ENCODE measurements at places on chromosomes 6 and 20.

- no peak overlapping the region for H3K27ac ChIP-seq
- DNase-seq: no peak
- no peaks in the 10 kb centered on the region for H3K4me1 ChIP-seq
- no peak overlapping the region for H3K4me3 ChIP-seq
- H3K36me3 ChIP-seq: no peaks in the 10 kb centered on the region
- no peaks in the 10 kb centered on the region for H3K27me3 ChIP-seq
Observed at GRCh38 chr20:10297684-10298240, 79.1 kb downstream of the SNAP25 start.

- DNase-seq: no peak
- H3K27me3 ChIP-seq: no peaks in the 10 kb centered on the region
- H3K27ac ChIP-seq: no peak overlapping the region
Observed at GRCh38 chr6:89013438-89013837, 50.0 kb upstream of the RNGTT start.

DNA sequence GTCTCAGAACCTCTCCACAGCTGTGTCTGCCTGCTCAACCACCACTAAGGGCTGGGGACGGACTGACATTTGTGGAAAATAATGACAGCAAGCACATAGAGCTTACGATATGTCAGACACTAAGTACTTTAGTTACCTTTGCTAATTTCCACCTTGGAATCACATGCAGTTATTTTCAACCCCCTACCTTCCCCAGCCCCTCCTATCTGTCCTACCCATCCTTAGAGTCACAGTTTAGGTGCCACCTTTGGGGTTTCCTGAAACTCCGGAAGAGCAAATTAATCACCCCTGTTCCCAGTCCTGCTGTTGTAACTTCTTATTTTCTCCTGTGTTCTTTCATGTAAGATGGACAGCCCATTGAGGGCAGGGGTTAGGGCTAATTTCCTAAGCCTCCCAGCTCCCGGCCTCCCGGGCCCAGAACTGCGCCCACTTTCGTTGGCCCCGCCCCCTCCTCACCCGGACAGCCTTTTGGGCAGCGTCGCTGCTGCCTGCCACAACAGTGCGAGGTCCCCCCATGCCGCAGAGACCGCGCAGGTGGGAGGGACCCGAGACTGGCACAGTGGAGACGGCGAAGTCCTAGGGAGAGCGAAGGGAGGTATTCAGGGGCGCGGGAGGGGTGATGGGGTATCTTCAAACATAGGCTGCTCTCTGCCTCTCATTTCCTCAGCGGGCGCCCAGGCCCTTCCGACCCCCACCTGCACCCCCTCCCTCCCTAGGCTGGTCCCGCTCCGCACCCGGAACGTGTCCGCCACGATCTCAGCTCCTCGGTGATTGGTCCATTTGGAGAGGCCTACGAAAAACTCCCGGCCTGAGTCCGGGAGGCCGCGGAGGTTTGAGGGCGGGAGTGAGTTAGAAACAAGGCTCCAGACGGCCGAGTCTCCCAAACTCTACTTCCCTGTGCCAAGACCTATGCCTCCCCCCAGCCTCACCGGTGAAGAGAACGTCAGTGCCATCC is 1.1 kb downstream of the DDAH2 start:
- peaks cover 74% of the 10 kb centered on the region for H3K4me1 ChIP-seq
- H3K4me3 ChIP-seq: peak overlapping the region; percentile 79
- peaks cover 31% of the 10 kb centered on the region for H3K36me3 ChIP-seq
- H3K27ac ChIP-seq: peak overlapping the region; percentile 94
- H3K27me3 ChIP-seq: no peaks in the 10 kb centered on the region

DNA sequence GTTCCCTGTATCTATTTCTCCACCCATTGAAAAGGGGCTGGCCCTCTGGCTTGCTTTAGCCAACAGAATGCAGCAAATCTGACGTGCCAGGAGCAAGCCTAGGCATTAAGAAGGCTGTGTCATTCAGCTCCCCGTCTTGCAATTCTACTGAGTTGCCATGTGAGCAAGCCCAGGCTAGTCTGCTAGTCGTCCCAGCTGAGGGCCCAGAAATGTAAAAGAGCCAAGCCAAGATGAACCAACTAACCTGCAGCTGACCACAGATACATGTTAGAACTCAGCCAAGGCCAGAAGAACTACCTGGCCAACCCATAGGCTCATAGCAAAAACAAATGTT is 30.1 kb downstream of the PREP start:
- no peaks in the 10 kb centered on the region for H3K27me3 ChIP-seq
- H3K4me3 ChIP-seq: no peak overlapping the region
- H3K27ac ChIP-seq: no peak overlapping the region
- no peaks in the 10 kb centered on the region for H3K4me1 ChIP-seq

DNA sequence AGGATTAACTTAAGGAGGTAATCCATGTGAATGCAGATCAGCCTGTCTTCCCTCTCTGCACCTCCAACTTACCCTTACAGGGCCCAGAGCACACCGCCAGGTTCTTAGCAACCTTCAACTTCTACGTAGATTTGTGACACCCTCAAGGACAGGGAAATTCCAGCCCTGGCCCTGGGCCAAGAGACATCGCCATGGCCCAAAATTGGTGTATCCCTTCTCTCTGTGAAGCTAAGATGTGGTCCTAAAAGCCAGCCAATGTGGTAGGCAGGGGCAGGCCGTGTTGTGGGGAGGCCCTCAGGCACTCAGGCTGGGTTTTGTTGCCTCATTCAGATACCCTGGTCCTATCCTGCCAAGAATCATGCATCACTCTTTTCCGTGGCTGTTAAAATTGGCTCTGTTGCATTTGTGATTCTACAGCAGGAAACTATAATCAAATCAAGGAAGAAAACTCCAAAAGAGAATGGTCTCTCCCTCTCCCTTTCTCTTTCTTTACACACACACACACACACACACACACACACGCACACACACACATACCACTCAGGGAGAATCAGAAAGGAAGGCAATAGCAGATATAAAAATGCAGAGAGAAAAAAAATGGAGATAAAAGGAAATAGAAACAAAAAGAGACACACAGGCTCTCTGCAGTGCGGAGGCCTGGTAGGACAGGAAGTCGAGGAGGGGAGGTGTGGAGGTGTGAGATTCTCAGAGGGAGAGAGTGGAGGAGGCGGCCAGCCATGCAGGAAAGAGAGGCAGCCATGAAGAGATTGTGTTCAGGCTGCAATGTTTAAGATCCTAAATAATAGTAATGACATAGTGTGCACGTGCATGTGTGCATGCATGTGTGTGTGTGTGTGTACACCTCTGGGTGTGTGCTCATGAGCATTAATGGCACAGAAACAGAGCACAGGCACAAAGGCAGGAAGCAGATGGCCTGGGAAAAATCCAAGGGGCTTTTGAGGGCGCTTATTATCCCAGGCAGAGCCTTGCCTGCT is 201.8 kb upstream of the LRFN2 start:
- H3K4me3 ChIP-seq: no peak overlapping the region
- H3K27ac ChIP-seq: peak overlapping the region; percentile 45
- DNase-seq: no peak
- H3K36me3 ChIP-seq: no peaks in the 10 kb centered on the region
- peaks cover 11% of the 10 kb centered on the region for H3K4me1 ChIP-seq
- no peaks in the 10 kb centered on the region for H3K27me3 ChIP-seq

DNA sequence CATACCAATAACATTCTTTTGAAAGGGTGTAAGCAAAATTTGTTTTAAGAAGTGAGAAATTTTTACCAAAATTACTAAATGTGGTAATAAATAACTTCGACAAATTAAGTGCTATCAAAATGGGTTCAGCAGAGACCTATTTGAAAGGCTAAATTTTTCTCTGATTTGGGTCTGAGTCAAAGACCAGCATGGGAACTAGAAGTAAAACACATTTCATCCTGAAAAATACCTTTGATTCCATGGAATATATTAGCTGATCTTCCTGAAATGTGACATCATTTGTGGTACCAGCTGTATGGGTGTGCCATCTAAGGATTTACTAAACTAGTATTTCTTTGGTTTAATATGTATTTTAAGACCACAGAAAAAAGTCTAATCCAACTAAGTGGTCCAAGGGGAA is 63.6 kb downstream of the BLOC1S5 start:
- DNase-seq: no peak
- no peaks in the 10 kb centered on the region for H3K4me1 ChIP-seq

GRCh38 chr6:133542056-133542821 is 301.1 kb downstream of the EYA4 start:
- DNase-seq: no peak
- no peak overlapping the region for H3K4me3 ChIP-seq
- H3K36me3 ChIP-seq: no peaks in the 10 kb centered on the region
- H3K27ac ChIP-seq: no peak overlapping the region
- no peaks in the 10 kb centered on the region for H3K4me1 ChIP-seq

DNA sequence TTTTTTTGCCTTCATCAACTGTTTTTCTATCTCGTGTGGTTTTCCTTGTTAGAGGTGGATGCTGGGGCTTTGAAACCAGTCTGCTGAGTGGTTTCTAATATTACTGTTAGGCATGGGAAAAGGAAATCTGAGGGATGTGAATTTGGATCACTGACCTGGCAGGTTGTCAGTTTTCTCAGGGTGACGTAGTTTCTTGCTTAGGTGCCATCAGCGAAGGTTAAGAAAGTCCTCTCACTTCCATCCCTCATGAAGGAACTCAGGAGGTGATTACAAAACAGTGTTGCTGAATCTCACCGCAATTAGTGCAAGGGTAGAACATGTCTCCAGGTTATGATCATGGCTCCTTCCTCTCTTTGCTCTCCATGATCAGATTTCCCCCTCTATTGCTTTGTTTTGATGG is 135.9 kb downstream of the SOX4 start:
- DNase-seq: no peak
- H3K4me1 ChIP-seq: no peaks in the 10 kb centered on the region

Data from spleen (tissue), 13 donors.